H1 (cell line): ENCODE measurements at places on chromosomes 1 and 21. TPM values are rescaled to one million over a fixed set of nuclear protein-coding genes. Genes with fewer than 3 reads are reported as not detected.

GRCh38 chr1:25631750-25632485, 15.3 kb downstream of the MAN1C1 start:
- no peaks in the 10 kb centered on the region for H3K36me3 ChIP-seq
- DNase-seq = peak; percentile 27
- H3K27me3 ChIP-seq = no peaks in the 10 kb centered on the region
- H3K27ac ChIP-seq = no peak overlapping the region
- H3K4me3 ChIP-seq = no peak overlapping the region
- H3K4me1 ChIP-seq = no peaks in the 10 kb centered on the region

DNA sequence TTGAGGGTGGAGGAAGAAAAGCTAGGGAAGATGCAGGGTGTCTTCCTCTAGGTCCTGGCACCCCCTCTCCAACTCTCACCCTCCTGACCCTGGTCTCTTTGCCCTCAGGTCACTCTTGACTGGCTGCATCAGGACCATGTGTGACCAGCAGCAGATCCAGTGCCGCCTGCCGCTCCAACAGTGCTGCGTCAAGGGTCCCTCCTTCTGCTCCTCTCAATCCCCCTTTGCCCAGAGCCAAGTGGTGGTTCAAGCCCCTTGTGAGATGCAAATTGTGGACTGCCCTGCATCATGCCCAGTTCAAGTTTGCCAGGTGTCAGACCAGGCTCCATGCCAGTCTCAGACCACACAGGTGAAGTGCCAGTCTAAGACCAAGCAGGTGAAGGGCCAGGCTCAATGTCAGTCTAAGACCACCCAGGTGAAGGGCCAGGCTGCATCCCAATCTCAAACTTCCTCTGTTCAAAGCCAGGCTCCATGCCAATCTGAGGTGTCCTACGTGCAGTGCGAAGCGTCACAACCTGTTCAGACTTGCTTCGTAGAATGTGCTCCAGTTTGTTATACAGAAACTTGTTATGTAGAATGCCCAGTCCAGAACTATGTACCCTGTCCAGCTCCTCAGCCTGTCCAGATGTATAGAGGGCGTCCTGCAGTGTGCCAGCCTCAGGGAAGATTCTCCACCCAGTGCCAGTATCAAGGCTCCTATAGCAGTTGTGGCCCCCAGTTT, 1.8 kb downstream of the KPRP start:
- no peaks in the 10 kb centered on the region for H3K4me1 ChIP-seq
- no peaks in the 10 kb centered on the region for H3K27me3 ChIP-seq
- no peak for DNase-seq
- H3K36me3 ChIP-seq = no peaks in the 10 kb centered on the region
- no peak overlapping the region for H3K4me3 ChIP-seq

The OR10Z1 gene
- not detected in 2 replicates for total RNA-seq

- no peaks in the 10 kb centered on the region for H3K36me3 ChIP-seq
- DNase-seq = no peak
- H3K27me3 ChIP-seq = no peaks in the 10 kb centered on the region
- no peak overlapping the region for H3K27ac ChIP-seq
- no peak overlapping the region for H3K4me3 ChIP-seq
Measured at GRCh38 chr1:21308847-21309652, 18.8 kb upstream of the ECE1 start.

DNA sequence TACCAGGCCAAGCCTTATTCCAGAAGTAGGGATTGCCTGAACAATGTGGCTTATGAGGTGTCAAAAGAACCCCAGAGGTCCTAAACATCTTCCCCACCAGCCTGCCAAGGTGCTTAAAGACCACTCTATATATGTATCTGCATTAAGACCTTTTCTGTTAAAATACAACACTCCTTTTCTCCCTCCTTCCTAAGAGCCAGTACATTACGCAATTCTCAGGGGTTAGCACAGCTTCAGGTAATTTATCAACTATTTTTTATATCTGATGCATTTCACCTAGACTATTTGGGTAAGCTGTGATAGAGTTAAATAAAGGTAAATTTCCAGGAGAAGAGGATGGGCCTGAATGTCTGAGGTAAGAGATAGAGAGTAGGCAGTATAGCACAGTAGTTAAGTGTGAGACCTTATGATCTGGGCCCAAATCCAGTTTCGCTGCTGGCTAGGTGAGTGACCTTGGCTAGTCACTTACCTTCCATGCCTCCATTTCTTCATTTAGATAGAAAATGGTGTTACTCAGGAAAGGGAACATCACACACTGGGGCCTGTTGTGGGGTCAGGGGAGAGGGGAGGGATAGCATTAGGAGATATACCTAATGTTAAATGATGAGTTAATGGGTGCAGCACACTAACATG, 5.1 kb upstream of the CCN1 start:
- no peak overlapping the region for H3K27ac ChIP-seq
- DNase-seq = peak; percentile 29
- peaks cover 4% of the 10 kb centered on the region for H3K4me1 ChIP-seq
- H3K4me3 ChIP-seq = no peak overlapping the region
- H3K36me3 ChIP-seq = no peaks in the 10 kb centered on the region
- H3K27me3 ChIP-seq = peaks cover 31% of the 10 kb centered on the region

DNA sequence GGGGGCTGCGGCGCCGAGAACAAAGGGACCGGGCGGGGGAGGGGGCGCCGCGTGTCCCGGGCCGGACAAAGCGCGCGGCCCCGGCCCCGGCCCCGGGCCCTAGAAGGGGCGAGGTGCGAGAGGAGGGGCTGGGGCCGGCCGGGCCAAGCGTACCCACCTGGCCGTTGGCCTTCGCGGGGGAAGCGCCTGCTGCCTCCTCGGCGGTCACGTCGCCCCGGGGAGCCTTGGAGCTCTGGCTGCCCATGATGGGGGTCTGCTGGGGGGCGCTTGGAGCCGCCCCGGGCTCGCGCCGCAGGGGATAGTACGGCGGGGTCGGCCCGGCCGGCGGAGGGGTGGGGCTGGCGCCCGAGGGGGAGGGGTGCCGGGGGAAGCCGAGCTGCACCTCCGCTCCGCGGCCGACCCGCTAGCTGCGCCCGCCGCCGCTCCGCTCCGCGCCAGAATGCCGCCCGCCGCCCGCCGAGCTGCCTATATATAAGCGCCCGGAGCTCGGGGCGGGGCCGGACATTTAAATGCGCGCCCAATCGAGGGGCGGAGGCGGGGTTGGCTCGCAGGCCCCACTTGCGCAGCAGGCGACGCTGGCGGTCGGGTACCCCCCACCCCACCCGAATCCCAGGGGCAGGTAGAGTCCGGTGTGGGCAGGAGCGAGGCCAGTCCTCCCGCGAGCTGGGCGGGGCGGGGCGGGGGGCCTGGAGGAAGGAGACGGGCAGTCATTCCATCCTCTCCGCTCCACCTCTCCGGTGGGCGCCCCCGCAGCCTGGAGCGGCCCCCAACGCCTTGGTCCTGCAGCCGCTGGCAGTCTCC, at the start of gene MARCKSL1:
TSS of gene MARCKSL1 (minus strand) at position 444 of the 801 bp plus-strand sequence. CDS start at position 244, 200 bp downstream.
- H3K4me1 ChIP-seq = peaks cover 23% of the 10 kb centered on the region
- peak within 1 kb of the TSS; percentile 92 for H3K27ac ChIP-seq
- no peaks in the 10 kb centered on the region; the same call in 1 of the 2 replicates for H3K27me3 ChIP-seq
- DNase-seq = peak; percentile 94
- H3K4me3 ChIP-seq = peak within 1 kb of the TSS; percentile 92
- H3K36me3 ChIP-seq = peaks cover 39% of the 10 kb centered on the region

The PLA2G4A gene
- 1.4 and 1.8 TPM in 2 replicates for total RNA-seq

The OR2L5 gene
- total RNA-seq = not detected in 2 replicates

DNA sequence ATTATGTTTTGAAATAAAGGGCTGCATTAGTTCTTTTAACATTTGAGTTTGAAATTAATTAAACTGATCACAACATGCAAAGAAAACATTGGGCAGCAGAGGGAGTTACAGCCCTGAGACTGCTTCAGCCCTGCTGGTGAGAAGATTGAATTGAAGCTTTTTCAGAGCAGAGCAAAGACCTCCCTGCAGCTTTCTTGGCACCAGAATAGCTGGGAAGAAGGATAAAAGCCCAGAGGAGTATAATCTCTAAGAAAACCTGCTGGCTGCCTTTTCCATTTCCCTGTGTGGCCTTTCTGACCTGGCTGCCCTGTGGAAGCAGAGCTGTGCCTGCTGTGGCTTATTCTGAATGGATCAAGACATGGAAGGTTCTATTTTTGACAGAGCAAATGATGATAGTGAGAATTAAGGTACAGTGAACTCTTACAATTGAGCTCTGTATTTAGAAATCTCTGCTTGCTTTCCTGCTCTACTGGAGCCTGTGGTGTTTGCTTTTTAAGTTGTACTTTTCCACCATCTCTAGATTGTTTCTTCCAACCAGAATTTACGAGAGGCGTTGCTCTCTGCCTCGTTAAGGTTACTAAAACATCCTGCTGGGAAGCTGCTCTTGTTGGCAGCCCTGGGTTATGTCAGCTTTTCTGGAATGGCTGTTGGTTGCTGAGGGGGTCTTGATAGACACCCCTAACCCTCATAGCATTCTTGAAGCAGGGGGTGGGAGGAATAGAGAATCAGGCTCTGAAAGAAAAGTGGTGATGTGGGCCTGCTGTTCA, 9.9 kb downstream of the SNRPE start:
- no peak overlapping the region for H3K27ac ChIP-seq
- peaks cover 16% of the 10 kb centered on the region for H3K36me3 ChIP-seq
- H3K4me3 ChIP-seq = no peak overlapping the region
- DNase-seq = no peak
- no peaks in the 10 kb centered on the region for H3K4me1 ChIP-seq
- no peaks in the 10 kb centered on the region for H3K27me3 ChIP-seq

GRCh38 chr1:200916152-200916551, 21.5 kb downstream of the INAVA start:
- H3K27me3 ChIP-seq = no peaks in the 10 kb centered on the region
- H3K4me1 ChIP-seq = peaks cover 1% of the 10 kb centered on the region; the same call in 1 of the 2 replicates
- peak; percentile 70 for DNase-seq
- peaks cover 19% of the 10 kb centered on the region for H3K36me3 ChIP-seq
- peak overlapping the region; percentile 29 for H3K4me3 ChIP-seq
- no peak overlapping the region for H3K27ac ChIP-seq

DNA sequence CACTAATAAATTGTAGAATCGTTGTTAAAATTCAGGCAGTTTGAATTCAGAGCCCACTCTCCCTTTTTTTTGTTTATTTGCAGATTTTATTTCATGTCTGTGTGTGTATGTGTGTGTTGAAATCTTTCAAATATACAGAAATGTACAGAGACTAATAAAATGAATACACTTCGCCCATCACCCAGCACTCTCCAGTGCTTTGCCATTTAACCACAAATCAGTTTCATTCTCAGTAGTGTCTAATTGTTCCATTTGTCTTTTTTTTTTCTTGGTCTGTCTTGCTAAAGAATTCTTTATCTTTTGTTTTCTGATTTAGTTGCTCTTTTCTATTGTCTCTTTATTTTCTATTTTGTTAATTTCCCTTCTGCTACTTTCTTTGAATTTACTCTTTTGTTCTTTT, 99.7 kb downstream of the HIVEP3 start:
- H3K27ac ChIP-seq = no peak overlapping the region
- H3K27me3 ChIP-seq = no peaks in the 10 kb centered on the region
- no peak overlapping the region for H3K4me3 ChIP-seq
- no peak for DNase-seq
- no peaks in the 10 kb centered on the region for H3K4me1 ChIP-seq

GRCh38 chr1:171635661-171636060, 13.6 kb downstream of the MYOCOS start:
- no peak for DNase-seq
- H3K36me3 ChIP-seq = no peaks in the 10 kb centered on the region

The F5 gene
- 0.04 TPM in 1 of 2 replicates, not detected in the other for total RNA-seq

DNA sequence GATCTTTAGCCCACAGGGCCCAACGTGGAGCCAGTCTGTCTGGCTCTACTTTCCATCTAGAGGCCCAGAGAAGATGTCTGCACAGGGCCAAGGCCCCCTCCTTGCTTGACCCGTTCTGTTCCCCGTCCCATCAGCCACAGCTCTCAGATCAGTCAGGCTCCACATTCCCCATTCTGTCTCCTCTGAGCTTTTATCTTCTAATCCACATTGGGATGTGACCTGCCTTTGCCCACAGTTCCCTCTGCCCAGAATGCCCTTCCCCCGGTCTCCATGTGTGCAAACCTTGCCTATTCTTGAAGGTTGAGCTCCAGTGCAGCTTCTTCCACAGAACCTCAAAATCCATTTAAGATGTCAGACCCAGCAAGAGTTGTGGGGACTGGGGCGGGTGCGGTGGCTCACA, 53.3 kb upstream of the WASF2 start:
- H3K36me3 ChIP-seq = peaks cover 4% of the 10 kb centered on the region; the same call in 1 of the 2 replicates
- no peaks in the 10 kb centered on the region for H3K27me3 ChIP-seq
- DNase-seq = no peak

- H3K4me3 ChIP-seq = no peak overlapping the region
- no peak overlapping the region for H3K27ac ChIP-seq
- peaks cover 6% of the 10 kb centered on the region for H3K4me1 ChIP-seq
- H3K36me3 ChIP-seq = no peaks in the 10 kb centered on the region
Measured at GRCh38 chr21:38912102-38912629, 106.4 kb downstream of the ETS2 start.

GRCh38 chr1:21175670-21176581, 771 bp downstream of the EIF4G3 start:
- peak overlapping the region; percentile 59 for H3K27ac ChIP-seq
- peaks cover 5% of the 10 kb centered on the region for H3K27me3 ChIP-seq
- no peaks in the 10 kb centered on the region; the same call in 1 of the 2 replicates for H3K4me1 ChIP-seq
- H3K36me3 ChIP-seq = no peaks in the 10 kb centered on the region
- DNase-seq = no peak

The CFAP74 gene
- 0.20 and 0.33 TPM in 2 replicates for total RNA-seq

GRCh38 chr1:244995602-244996400, 131.5 kb upstream of the HNRNPU start:
- H3K27me3 ChIP-seq = no peaks in the 10 kb centered on the region
- H3K27ac ChIP-seq = no peak overlapping the region
- no peak overlapping the region for H3K4me3 ChIP-seq
- no peak for DNase-seq
- no peaks in the 10 kb centered on the region for H3K4me1 ChIP-seq

The TTF2 gene
- total RNA-seq = 89.6 and 93.2 TPM in 2 replicates

- no peaks in the 10 kb centered on the region for H3K36me3 ChIP-seq
- no peak for DNase-seq
- H3K27me3 ChIP-seq = 0 out of 2 replicates have a peak, but pooled peaks cover 2% of the 10 kb centered on the region
- no peak overlapping the region for H3K27ac ChIP-seq
Measured at GRCh38 chr21:42608446-42608845, 45.0 kb upstream of the PDE9A start.

The AVPR1B gene
- total RNA-seq = 0.42 and 0.50 TPM in 2 replicates

GRCh38 chr1:183143576-183144315, 42.3 kb upstream of the LAMC2 start:
- H3K36me3 ChIP-seq = peaks cover 9% of the 10 kb centered on the region
- H3K4me3 ChIP-seq = no peak overlapping the region
- H3K4me1 ChIP-seq = no peaks in the 10 kb centered on the region
- H3K27ac ChIP-seq = no peak overlapping the region
- DNase-seq = no peak
- no peaks in the 10 kb centered on the region for H3K27me3 ChIP-seq

- no peaks in the 10 kb centered on the region for H3K36me3 ChIP-seq
- DNase-seq = no peak
- H3K27me3 ChIP-seq = no peaks in the 10 kb centered on the region
- H3K4me1 ChIP-seq = peaks cover 5% of the 10 kb centered on the region
Measured at GRCh38 chr1:83090195-83090594, 908.7 kb downstream of the TTLL7 start.

GRCh38 chr1:119083980-119084379, 56.5 kb downstream of the WARS2 start:
- H3K27me3 ChIP-seq = no peaks in the 10 kb centered on the region
- 0 out of 2 replicates have a peak, but pooled peaks cover 3% of the 10 kb centered on the region for H3K4me1 ChIP-seq
- H3K36me3 ChIP-seq = no peaks in the 10 kb centered on the region
- H3K4me3 ChIP-seq = no peak overlapping the region
- no peak for DNase-seq
- H3K27ac ChIP-seq = no peak overlapping the region

GRCh38 chr1:181794332-181794731, 267.2 kb downstream of the ZNF648 start:
- DNase-seq = no peak
- H3K36me3 ChIP-seq = no peaks in the 10 kb centered on the region
- H3K4me3 ChIP-seq = no peak overlapping the region
- no peak overlapping the region for H3K27ac ChIP-seq
- no peaks in the 10 kb centered on the region for H3K27me3 ChIP-seq

GRCh38 chr1:47683401-47683800, 245.6 kb downstream of the FOXD2 start:
- no peaks in the 10 kb centered on the region for H3K27me3 ChIP-seq
- no peak overlapping the region for H3K27ac ChIP-seq
- H3K4me3 ChIP-seq = no peak overlapping the region
